ENCODE measurements at places on chromosomes 12 and 14. TPM values are rescaled to one million over a fixed set of nuclear protein-coding genes. Genes with fewer than 3 reads are reported as not detected.
A peak's percentile ranks its signal among the peaks of the same experiment; 100 is the strongest.

DNA sequence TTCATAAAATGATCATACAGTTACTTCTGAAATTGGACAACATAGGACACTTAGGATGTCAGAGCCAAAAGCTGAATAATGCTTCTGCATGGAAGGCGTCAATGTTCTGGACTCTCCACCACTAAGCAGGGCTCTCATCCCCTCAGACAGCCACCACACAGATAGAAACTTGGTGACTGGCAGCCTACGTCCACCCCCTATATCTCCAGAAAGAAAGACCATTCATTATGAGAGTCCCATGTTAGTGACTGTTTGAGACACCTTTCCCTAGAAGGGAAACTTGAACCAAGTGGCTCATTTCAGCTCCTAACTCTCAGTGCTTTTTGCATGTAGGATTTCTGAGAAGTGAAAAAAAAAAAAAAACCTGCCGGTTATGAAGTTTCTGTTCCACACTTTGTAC is 251.0 kb upstream of the FKBP4 start:
- no peak overlapping the region for H3K4me3 ChIP-seq
- peaks cover 3% of the 10 kb centered on the region for H3K4me1 ChIP-seq
- no peak overlapping the region for H3K27ac ChIP-seq
- H3K27me3 ChIP-seq: peaks cover 2% of the 10 kb centered on the region
- no peaks in the 10 kb centered on the region for H3K36me3 ChIP-seq

The AQP6 gene
- not detected for total RNA-seq

- no peaks in the 10 kb centered on the region for H3K36me3 ChIP-seq
- no peak overlapping the region for H3K27ac ChIP-seq
- no peaks in the 10 kb centered on the region for H3K4me1 ChIP-seq
- H3K4me3 ChIP-seq: no peak overlapping the region
These were observed 43.1 kb upstream of the ABCC9 start for GRCh38 chr12:21984375-21984774.

The SGPP1 gene
- 10.9 TPM for total RNA-seq

GRCh38 chr14:43043850-43044249 is 1437.2 kb downstream of the LRFN5 start:
- no peaks in the 10 kb centered on the region for H3K4me1 ChIP-seq
- no peaks in the 10 kb centered on the region for H3K27me3 ChIP-seq
- no peak for DNase-seq
- H3K4me3 ChIP-seq: no peak overlapping the region
- no peak overlapping the region for H3K27ac ChIP-seq

DNA sequence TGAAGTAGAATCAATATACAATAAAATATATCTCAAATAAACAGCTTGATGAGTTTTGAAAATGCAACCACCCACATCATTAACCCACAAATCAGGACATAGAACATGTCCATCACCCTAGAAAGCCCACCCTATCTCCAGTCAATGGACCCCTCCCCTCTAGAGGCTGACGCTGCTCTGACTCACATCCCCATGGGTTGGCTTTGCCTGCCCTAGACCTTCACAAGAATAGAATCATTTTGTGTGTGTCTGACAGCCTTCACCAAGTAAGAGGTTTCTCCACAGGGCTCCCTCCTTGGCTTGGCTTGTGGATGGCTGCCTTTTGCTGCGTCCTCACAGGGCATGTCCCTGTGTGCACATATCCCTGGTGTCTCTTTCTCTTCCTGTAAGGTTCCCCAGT is 250.2 kb upstream of the RTL1 start:
- peaks cover 2% of the 10 kb centered on the region for H3K4me1 ChIP-seq
- H3K36me3 ChIP-seq: no peaks in the 10 kb centered on the region
- DNase-seq: no peak

The USP44 gene
- total RNA-seq: 15.2 TPM

DNA sequence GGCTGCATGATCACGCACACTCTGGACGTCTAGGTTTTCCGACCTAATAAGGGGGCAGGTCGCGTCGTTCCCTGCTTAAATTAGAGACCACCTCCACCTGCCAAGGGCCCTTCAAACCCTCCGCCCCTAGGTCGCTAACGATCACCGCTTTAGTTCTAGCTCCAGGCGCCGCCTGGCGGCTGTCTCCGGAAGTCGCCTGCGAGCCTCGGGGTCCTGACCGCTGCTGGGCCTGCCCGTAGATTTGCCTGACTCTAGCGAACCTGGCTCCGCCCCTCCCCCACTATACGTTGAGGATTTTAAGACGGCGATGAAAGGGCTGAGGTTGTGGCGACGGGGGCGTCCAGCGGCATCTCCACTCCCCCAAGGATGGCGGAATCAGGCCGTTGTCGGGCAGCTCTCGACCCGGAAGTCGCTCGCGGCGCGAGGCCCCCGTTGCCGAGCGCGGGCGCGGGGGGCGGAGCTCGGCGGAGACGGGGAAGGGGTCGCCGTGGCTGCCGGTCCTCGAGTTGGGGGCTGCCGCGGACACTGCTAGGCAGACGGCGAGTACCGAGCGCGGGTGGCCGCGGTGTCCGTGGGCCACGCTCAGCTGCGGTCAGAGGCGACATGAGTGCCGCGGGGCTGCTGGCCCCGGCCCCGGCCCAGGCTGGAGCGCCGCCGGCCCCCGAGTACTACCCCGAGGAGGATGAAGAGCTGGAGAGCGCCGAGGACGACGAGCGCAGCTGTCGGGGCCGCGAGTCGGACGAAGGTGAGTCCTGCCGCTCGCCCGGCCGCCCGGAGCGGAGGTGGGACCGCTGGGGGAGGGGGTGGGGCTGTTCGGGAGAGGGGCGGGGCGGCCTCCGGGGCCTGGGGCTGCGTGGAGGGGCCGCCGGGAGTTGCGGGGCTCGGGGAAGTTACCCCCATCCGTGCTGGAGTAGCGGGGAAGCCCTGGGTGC is at the start of gene SUDS3:
Gene SUDS3, plus strand, starts transcription at position 467 of the 932 bp plus-strand sequence. Its CDS starts 137 bp downstream, at position 604.
- H3K36me3 ChIP-seq: peaks cover 8% of the 10 kb centered on the region
- peak within 1 kb of the TSS; percentile 99 for H3K27ac ChIP-seq
- H3K4me3 ChIP-seq: peak within 1 kb of the TSS; percentile 77
- H3K4me1 ChIP-seq: peaks cover 29% of the 10 kb centered on the region

The CCDC38 gene
- total RNA-seq: 0.18 TPM

- DNase-seq: no peak
- H3K36me3 ChIP-seq: no peaks in the 10 kb centered on the region
- H3K4me1 ChIP-seq: no peaks in the 10 kb centered on the region
These were observed 9.2 kb downstream of the WNT5B start for GRCh38 chr12:1638203-1638602.

- H3K27me3 ChIP-seq: no peaks in the 10 kb centered on the region
- peaks cover 36% of the 10 kb centered on the region for H3K4me1 ChIP-seq
- no peak for DNase-seq
- peaks cover 20% of the 10 kb centered on the region for H3K36me3 ChIP-seq
- H3K4me3 ChIP-seq: no peak overlapping the region
These were observed 172.1 kb downstream of the ETV6 start for GRCh38 chr12:11821386-11822080.

DNA sequence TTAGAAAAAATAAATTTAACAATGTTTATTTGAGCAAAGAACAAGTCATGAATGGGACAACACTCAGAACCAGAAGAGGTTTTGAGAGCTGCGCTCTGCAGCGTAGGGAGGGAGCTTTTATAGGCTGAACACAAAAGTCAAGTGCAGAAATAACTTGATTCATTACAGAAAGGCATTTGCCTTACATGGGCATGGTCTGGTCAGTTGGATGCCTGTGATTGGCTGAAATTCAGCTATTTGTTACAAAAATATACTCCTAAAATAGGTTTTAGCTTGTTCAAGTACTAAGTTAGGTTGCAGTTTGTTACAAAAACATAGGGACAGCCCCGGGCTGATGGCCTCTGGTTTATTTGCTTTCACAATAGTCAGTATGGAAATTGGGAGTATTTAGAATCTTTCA is 118.0 kb downstream of the NUAK1 start:
- no peaks in the 10 kb centered on the region for H3K4me1 ChIP-seq
- no peak overlapping the region for H3K4me3 ChIP-seq
- H3K36me3 ChIP-seq: no peaks in the 10 kb centered on the region
- peaks cover 12% of the 10 kb centered on the region for H3K27me3 ChIP-seq
- no peak overlapping the region for H3K27ac ChIP-seq

DNA sequence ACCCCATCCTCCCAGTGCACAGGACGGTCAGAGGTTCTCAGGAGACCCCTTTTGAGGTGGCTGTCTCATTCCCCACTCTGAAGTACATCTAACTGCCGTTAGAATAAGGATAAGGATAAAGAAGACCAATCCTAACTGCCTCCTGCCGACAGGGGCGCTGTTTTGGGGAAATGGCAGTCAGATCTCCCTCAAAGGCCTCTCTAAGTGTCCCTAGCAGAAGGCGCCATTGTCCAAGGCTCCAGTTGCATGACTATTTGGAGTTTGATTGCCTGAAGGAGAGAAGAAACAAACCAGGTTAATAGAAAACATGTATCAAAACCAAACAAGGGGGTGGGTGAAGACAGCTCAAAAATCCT is 29.1 kb upstream of the KLRB1 start:
- peaks cover 42% of the 10 kb centered on the region for H3K36me3 ChIP-seq
- H3K27ac ChIP-seq: peak overlapping the region; percentile 37
- peaks cover 55% of the 10 kb centered on the region for H3K4me1 ChIP-seq

GRCh38 chr14:64708148-64709004 is 4.2 kb downstream of the PLEKHG3 start:
- H3K4me1 ChIP-seq: peaks cover 25% of the 10 kb centered on the region
- H3K4me3 ChIP-seq: no peak overlapping the region
- no peak overlapping the region for H3K27ac ChIP-seq
- peaks cover 41% of the 10 kb centered on the region for H3K27me3 ChIP-seq

- DNase-seq: no peak
- H3K4me3 ChIP-seq: no peak overlapping the region
- no peak overlapping the region for H3K27ac ChIP-seq
- H3K27me3 ChIP-seq: peaks cover 7% of the 10 kb centered on the region
- no peaks in the 10 kb centered on the region for H3K36me3 ChIP-seq
- H3K4me1 ChIP-seq: no peaks in the 10 kb centered on the region
These were observed 55.5 kb upstream of the SLC35F4 start for GRCh38 chr14:57921377-57921776.

- no peak for DNase-seq
- H3K27ac ChIP-seq: no peak overlapping the region
- no peaks in the 10 kb centered on the region for H3K4me1 ChIP-seq
- H3K4me3 ChIP-seq: no peak overlapping the region
- H3K27me3 ChIP-seq: no peaks in the 10 kb centered on the region
These were observed 143.9 kb downstream of the ALX1 start for GRCh38 chr12:85423947-85424346.

DNA sequence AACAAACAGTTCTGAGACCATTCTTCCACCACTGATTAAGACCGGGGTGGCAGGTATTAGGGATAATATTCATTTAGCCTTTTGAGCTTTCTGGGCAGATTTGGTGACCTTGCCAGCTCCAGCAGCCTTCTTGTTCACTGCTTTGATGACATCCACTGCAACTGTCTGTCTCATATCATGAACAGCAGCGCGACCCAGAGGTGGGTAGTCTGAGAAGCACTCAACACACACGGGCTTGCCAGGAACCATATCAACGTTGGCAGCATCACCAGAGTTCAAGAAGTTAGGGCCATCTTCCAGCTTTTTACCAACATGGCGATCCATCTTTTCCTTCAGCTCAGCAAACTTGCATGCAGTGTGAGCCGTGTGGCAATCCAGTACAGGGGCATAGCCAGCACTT is 16.9 kb downstream of the AEBP2 start:
- DNase-seq: no peak
- H3K27me3 ChIP-seq: no peaks in the 10 kb centered on the region
- no peak overlapping the region for H3K27ac ChIP-seq
- no peak overlapping the region for H3K4me3 ChIP-seq
- H3K36me3 ChIP-seq: peaks cover 55% of the 10 kb centered on the region
- H3K4me1 ChIP-seq: peaks cover 75% of the 10 kb centered on the region

The FAM186B gene
- total RNA-seq: not detected

DNA sequence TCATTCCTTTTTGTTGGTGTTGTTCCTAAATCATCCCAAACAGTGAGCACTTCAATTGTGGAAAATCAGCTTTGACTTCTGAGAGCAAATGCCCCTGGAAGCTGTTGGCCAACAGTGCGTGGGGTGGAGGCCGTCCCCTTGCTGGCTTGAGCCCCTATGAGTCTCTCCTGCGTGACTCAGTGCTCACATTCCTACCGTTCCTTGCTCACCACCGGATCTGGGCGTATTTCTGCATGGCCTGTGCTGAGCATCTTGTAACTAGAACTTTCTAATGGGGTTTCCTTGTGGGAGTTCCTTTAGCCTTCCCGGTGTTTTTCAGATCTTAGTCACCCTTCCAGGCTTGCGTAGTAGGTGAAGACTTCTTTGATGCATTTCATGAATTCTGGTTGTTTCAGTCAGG is 14.7 kb downstream of the SERPINA1 start:
- H3K4me3 ChIP-seq: no peak overlapping the region
- no peak overlapping the region for H3K27ac ChIP-seq
- DNase-seq: no peak

The IL22 gene
- not detected for total RNA-seq

DNA sequence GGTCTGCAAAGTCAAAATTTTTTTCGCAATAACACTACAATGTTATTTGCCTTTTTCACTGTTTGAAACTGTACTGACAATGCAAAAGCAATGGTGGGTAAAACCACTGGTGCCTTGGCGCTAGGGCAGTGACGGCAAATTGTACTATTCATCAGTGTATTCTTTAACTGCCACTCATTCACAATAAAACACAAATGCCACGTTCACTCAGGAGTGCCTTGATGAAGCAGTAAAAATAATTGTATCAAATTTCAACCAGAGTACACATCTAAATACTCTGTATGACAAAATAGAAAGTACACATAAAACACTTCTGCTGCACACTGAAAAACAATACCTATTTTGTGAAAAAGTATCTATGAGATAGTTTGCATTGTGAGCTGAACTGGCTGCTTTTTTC is 17.8 kb downstream of the DCAF5 start:
- no peaks in the 10 kb centered on the region for H3K27me3 ChIP-seq
- H3K36me3 ChIP-seq: peaks cover 9% of the 10 kb centered on the region
- DNase-seq: no peak
- H3K4me1 ChIP-seq: peaks cover 86% of the 10 kb centered on the region
- H3K27ac ChIP-seq: no peak overlapping the region
- H3K4me3 ChIP-seq: no peak overlapping the region

- H3K27me3 ChIP-seq: no peaks in the 10 kb centered on the region
- no peaks in the 10 kb centered on the region for H3K36me3 ChIP-seq
- H3K4me1 ChIP-seq: no peaks in the 10 kb centered on the region
- H3K27ac ChIP-seq: no peak overlapping the region
These were observed 851.4 kb upstream of the SEL1L start for GRCh38 chr14:82385048-82385447.

The NUAK1 gene
- not detected for total RNA-seq

The GRIP1 gene
- 0.51 TPM for total RNA-seq

- no peak for DNase-seq
- H3K36me3 ChIP-seq: no peaks in the 10 kb centered on the region
- peaks cover 17% of the 10 kb centered on the region for H3K4me1 ChIP-seq
- no peak overlapping the region for H3K4me3 ChIP-seq
- H3K27ac ChIP-seq: no peak overlapping the region
These were observed 26.9 kb upstream of the MYBPC1 start for GRCh38 chr12:101567918-101568317.

DNA sequence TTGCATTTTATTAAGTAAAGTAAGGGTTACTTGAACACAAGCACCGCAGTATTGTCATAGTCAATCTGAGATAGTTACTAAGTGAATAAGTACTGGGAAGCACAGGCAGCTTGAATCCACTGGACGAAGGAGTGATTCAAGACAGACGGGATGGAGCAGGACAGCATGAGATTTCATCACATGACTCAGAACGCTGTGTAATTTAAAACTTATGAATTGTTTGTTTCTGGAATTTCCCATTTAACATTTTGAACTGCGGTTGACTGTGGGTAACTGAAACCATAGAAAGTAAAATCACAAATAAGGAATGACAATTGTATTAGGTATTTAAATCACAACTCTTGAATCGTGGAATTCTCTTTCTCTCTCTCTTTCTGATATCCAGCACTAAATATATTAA is 1630.4 kb upstream of the SEL1L start:
- H3K27ac ChIP-seq: no peak overlapping the region
- H3K4me3 ChIP-seq: no peak overlapping the region
- H3K36me3 ChIP-seq: no peaks in the 10 kb centered on the region
- no peaks in the 10 kb centered on the region for H3K4me1 ChIP-seq
